Activated T-cell treated with anti-CD3 and anti-CD28 coated beads for 24 hours (primary cell): ENCODE measurements at places on chromosomes 5 and 9.

DNA sequence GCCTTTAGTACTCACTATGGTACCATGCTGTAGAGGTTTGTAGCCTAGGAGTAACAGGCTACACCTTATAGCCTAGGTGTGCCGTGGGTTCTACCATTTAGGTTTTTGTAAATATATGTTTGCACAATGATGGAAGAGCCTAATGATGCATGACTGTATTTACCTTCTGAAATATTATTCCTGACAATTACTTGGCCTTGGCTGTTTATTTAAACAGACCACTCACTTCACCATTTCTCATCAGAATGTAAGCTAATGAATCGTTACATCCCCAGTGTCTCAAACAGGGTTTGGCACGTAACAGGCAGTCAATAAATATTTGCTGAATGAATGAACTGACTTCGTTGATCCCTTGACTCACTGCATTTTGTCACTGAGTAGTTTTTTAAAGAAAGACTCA, 93.1 kb downstream of the MED27 start:
- DNase-seq = no peak

DNA sequence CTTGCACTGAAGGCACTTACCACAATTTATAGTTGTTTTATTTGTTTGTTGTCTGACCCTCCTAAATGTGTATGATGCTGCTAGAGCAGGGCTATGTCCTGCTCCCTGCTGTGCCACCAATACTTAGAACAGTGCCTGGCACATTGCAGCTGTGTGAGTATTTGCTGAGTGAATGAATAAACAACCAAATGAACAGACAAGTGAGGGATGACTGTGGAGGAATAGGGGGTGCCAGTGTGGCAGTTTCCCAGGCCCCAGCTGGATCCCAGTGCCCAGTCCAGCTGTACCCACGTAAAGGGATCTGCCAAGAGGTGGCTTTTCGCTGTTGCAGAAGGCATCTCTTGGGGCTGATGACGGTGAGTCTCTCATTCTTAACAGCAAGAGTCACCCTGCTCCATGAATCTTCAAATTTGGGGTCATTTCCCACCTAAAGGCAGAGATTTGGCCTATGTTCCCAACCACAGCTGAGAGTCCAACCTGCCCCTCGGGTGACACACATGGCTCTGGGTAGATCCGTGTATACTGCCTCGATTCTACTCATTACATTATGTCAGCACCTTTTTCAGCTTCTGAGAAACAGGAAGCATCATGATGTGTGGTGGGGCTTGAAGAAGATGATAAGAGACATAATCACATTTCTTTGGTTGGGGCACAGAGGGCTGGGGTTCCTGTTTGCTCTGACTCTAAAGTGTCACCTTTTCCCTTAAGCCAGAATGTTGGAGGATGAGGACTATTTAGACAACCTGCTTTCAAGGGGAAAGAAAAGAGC, 14.3 kb downstream of the IL5 start:
- no peak for DNase-seq

- no peak for DNase-seq
Observed at GRCh38 chr5:57538341-57538955, 55.8 kb upstream of the ACTBL2 start.

DNA sequence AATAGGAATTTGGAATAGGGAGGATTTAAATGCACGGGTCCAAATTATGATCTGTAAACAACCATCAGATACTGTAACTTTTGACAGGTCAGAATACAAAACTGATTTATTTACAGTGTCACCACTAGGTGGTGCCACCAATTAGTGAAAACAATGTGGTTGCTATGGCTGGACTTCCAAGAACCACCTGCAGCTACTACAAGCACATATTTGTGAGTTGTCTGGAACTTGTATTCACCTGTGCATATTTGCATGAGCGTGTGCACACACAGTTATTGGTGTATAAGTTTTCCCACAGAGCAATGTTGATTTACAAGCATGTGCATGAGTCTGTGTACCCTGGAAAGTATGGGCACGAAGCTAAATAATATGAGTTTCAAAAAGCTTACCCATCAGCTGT, 3.0 kb upstream of the HRCT1 start:
- peak; percentile 38 for DNase-seq

GRCh38 chr5:33833237-33833575, 58.6 kb downstream of the ADAMTS12 start:
- DNase-seq = no peak

DNA sequence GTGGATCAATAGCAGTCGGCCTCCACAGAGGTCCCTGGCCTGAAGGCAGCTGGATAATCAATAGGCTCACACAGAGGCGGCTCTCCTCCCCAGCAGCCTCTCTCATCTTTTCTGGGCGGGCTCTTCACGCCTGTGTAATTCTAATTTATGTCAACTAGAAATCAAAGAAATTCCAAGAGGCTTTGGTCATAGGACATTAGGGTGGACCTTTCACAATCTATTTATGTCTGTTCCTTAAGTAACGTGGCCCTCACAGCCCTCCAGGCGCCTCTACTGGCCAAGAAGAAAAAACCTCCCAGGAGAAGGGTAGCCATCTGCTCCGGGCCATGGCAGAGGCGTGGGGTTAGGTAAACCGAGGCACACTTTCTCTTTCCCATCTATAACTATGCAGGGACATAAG, 205.1 kb upstream of the EFNA5 start:
- DNase-seq = no peak

DNA sequence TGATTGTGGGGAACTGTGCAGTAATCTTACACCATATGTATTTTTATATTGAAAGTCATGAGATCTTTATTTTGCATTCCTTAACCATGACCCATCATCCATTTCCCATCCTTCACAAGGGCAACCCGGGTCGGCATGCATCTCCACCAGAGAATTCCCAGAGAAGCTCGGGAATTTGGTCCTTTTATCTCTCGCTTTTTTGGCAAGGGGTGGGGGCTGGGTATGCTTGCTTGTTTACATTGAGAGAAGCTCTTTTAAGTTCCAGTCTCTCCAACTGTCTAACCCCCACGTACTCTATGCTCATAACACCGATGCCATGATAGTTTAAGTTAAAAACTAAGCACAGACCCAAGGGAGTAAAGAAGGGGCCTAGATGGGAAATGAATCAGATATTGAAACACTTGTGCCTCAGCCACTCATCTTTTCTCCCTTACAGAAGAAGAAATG, 109.9 kb upstream of the NFIB start:
- DNase-seq = no peak
